Activated effector memory CD4-positive, alpha-beta T cell treated with anti-CD3 and anti-CD28 coated beads, Interleukin-2, amount 50 U/mL, for 16 hours (primary cell): ENCODE measurements at places on chromosomes 2 and 18.

GRCh38 chr2:108458082-108458481, 9.1 kb downstream of the GCC2 start:
- no peak for DNase-seq

DNA sequence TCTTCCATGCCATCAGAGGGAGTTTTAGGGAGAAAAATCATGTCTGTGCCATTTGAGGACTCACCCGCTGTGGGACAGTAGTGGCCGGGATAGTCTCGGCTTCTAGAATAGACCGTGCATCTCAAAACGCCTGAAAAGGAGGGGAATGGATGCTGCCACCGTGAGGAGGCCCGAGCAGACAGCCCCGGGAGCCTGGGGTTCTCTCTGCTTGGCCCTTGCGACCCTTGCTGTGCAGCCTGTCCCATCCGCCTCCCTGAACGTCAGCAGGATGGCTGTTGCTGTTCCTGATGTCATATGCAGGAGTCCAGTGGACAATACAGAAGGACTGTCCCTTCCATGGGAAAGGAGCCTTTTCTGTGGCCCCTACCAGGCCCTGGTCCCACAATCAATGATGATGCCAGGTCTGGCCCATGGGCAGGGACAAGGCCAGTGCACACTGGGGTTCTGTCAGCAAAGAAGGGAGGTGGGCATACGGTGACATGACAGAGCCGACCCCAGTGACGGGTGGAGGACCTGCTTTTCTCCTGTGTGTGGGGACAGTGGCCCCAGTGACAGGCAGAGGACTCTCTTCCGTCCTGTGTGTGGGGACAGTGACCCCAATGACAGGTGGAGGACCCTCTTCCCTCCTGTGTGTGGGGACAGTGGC, 58.8 kb downstream of the ACKR3 start:
- no peak for DNase-seq

GRCh38 chr18:63284827-63285733, 34.5 kb downstream of the BCL2 start:
- DNase-seq, result no peak

DNA sequence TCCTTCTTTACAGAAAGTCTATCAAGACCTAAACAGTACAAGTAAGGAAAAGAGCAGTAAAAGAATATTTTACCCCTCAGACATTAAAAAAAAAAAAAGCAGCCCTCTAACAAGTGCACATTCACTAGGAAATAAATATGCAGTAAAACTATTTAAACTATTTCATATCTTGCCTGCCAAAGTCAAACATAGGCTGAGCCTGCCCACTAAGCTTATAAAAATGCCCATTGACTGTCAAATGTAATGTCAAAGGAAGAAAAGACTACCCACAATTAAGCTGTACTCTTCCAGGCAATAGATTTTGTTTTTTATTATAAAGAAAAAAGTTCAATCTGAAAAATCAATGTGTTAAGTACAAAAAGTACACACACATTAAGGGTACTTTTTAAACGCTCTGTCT, 11.8 kb downstream of the ALS2 start:
- no peak for DNase-seq

GRCh38 chr18:59079264-59079663, 60.4 kb upstream of the SEC11C start:
- DNase-seq, result no peak

- DNase-seq, result no peak
These were observed 5.3 kb upstream of the VPS4B start for GRCh38 chr18:63427558-63427957.

DNA sequence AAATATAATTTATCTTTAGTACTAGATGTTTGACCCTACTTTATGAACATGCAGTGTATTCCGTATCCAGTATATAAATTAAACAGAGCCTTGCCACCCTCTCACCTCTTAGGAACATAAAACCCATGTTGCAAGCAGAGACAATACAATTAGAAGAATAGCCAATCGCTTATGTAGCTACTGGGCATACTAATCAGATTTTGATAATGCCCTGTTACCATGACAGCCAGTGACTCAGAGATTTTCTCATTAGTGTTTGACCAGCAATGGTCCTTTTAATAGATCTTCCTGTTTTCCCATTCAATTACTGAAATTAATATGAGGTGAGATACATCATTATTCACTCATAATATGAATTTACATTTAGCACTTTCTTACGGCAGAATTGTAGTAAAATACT, 547.3 kb upstream of the VWC2L start:
- no peak for DNase-seq

DNA sequence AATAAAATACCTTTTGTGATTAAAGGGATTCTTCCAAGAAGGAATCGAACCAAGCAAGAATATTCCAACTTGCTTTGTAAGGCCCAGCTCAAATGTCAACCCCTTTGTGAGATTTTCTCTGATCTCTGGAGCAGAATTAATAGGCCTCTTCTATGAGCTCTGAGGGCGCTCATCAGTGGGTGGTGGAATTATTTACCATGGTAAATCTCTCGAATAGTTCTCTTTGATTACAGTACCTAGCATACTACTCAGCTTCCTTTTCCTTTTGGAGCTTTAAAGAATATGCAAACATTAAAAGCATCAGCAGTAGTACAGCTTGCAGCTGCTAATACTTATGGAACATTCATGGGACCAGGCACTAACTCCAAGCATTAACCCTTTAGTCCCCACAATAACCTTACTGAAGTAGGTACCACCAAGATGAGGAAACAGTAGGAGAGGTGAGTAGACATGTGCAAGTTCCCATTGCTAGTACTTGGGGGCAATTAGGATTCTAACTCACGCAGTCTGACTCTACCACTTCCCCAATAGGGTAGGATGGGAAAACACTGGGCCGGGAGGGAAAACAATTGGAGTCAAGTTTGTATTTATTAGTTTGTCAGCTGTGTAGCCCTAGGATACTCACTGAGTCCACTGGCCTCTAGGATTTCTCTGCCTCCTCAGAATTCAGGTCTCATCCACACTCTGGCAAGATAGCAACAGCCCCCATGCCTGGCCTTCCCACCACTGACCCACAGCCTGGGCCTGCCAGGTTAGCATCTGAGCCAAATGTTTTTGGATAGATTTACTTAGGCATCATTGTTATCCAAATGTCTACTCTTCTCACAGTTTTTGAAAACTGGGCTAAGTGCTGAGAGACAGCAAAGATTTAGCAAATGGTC, 21.7 kb downstream of the ADD2 start:
- DNase-seq, result no peak

- no peak for DNase-seq
These were observed 105.7 kb upstream of the PXDN start for GRCh38 chr2:1850031-1850430.

DNA sequence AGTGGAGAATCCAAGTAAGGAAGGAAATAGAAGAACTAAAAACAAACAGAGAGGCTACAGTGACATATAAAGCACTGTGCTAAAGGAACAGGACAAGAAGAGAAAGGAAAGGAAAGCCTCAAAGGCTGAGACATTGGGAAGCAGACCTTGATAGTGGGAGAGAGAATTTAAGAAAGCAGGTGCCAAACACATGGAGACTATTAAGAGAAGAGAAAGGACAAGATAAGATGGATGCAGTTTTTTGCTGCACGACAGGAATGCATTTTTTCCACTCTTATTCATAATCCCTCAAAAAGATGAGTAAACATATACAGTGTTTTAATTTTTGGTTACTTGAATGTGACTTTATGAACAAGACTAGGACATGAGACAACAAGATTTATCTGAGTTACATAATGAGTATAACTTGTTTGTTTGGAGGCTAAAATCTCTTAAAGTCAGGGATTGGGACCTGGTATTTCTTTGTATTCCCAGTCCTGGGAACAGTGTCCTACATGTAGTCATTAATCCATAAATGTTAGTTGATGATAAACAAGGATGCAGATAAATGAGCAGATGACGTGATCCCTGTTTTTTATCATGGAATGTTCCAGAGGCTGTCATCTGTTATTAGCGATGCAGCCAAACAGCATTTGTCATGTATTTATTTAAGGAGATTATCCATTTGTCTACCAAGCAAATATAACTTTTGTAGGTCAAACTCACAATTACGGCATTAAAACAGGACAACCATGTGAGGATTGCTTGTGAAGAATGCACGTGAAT, 141.7 kb downstream of the DNER start:
- no peak for DNase-seq

GRCh38 chr2:216370961-216371712, 1.1 kb downstream of the MARCHF4 start:
- no peak for DNase-seq

DNA sequence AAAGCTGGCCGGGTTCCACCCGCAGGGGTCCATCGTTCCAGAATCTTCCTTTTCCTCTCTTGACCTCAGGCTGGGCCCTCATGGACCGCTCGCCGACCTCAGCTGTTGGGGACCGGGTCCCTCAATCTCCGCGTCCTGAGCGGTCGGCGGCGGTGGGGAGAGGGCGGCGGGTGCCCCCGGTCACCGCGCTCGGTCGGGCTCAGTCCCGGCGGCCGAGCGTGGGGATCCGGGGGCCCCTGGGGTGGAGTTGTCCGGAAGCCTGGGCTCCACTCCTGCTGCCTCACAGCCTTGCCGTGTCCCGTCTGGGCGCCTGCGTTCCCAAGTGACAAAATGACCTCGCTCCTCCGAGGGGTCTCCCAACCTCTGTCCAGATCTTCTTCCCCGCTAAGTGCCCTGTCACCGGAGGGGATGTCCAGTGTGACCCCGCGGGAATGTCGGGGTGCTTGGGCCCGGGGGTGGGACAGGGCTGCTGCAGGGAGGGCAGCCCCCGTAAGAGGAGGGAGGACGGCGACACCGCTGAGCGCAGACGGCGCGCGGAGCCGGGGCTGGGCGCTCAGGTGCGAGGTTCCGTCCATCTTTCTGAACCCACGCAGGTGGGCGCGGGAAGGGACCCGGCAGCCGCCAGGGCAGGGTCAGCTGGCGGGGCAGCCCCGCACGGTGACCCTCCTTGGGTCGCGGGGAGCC, 16.0 kb upstream of the E2F6 start:
- DNase-seq, result no peak
